ENCODE measurements at places on chromosomes 2 and 18. TPM values are rescaled to one million over a fixed set of nuclear protein-coding genes. Genes with fewer than 3 reads are reported as not detected.

The KRTCAP3 gene
- not detected for total RNA-seq

The ASPRV1 gene
- total RNA-seq, result 4.3 TPM

The GALNT13 gene
- total RNA-seq, result 82.7 TPM

The APCDD1 gene
- total RNA-seq, result 26.8 TPM
